ENCODE measurements at places on chromosomes 7 and 10.

DNA sequence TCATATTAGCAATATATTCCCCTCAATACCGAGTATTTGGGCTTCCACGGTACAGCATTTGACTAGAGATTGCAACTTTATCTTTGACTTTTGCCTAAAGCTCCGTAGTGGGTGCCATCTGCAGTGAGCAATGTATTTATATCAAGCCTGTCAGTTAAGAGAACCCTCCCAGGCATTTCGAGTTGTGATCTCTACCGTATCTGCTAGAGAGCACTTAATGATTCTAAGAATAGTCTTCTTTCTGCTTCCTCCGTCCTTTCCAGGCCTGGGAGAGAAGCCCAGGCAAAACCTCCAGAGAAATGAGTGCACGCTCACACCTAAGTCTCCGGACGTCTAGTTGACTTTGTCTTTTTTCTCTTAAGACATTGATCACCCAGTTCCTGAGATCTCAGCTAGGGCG lies 210.6 kb downstream of the KLF6 start:
- peak; percentile 11 for DNase-seq

GRCh38 chr10:86366033-86366901 lies at the start of gene GRID1:
Gene GRID1, minus strand, starts transcription at chr10:86366795.
- peak; percentile 67 for DNase-seq

GRCh38 chr10:101615525-101616116 lies 27.5 kb downstream of the DPCD start:
- DNase-seq: no peak

- DNase-seq: no peak
Measured at GRCh38 chr10:6045878-6046772, 16.0 kb downstream of the IL2RA start.

DNA sequence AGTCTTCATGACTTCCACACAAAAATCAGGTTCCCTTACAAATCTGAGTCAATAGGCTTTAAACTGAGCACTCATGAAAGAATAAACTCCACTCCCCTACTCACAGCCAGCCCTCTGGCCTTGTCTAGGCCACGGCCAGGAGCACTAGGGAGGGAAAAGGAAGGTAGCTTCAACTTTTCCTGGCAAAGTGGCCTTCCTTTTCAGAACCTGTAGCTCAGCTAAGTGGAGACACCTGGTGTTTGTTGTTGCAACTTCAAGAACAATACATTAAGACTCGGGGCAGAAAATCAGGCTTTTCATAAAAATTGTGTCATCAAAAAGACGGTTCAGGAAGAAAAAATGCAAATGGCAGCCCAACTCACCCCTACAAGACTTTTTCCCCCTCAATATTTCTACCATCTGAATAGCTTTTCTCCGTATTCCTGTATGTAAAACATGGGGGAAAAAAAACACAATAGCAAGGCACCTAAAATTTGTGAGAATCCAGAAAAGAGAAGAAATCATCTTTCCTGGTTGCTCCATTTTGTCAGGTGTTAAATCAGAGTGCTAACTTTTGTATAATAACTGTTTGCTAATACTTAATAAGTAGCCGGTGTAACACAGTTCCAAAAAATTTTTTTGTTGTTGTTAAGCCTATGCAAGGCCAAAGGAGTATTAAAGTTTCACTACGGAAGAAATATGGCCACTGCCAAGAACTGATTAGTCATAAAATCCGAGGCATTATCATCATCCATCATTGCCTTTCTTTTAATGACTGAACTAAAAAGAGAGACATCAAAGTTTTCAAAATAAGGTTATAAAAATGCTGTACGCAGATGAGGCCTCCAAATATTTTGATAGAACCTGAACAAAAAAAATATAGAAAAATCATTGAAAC lies 66.2 kb upstream of the ARID5B start:
- no peak for DNase-seq

DNA sequence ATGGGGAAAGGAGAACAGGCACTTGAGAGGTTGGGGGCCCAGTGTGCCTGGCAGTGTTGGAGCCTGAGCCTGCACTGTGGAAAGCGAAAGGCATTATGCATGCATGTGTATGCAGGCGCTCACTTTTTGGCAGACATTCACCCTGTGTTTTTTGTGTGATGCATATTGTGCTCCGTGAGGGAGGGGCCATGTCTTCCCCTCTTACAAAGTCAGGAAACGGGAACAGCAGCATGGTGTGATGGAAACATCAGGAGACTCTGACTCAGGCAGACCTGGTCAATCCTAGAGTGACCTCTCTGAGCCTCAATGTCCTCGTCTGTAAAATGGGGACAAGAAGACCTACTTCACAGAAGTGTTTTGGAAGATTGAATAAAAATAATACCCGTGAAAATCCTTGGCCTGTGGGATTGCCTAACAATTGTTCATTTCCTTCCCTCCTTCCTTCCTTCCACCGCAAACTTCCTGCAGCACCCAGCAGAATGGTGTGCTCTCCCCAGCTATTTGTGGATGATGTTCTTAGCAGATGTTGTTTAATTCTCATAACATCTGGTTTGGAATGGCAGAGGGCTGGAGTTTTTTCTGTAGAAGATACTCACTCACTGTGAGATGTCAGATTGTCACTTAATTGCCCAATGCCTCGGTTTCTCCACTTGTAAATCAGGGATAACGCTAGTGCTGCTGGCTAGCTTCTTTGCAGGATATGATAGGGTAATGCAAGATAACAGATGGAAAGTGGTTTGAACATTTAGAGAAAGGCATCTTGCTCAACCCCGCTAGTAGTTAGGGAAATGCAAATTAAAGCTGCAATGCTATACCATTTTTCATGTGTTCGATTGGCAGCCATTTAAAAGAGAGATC lies 39.8 kb downstream of the CDH23 start:
- DNase-seq: no peak

DNA sequence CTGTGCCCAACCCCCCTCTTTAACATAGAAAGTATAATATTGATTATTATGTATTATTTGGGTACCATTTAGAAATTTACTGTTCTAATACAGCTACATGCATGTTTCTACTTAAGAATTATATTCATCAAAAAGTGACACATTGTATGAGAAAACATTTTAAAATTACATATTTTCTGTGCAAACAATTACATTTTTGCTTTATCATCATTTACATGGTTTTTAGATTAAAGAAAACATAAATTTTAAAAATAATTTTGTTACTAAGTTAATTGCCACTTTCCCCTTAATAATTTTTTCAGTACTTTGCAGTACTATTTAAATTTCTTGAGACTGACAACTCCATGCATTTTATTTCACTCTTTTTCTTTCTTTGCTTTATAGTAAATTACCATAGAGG lies 95.3 kb upstream of the GATAD1 start:
- no peak for DNase-seq

- no peak for DNase-seq
Measured at GRCh38 chr10:127392351-127393235, 156.5 kb upstream of the NPS start.

- DNase-seq: no peak
Measured at GRCh38 chr10:102342458-102342857, 53.0 kb upstream of the NFKB2 start.

GRCh38 chr7:44757311-44757710 lies 8.7 kb downstream of the ZMIZ2 start:
- DNase-seq: peak; percentile 81

DNA sequence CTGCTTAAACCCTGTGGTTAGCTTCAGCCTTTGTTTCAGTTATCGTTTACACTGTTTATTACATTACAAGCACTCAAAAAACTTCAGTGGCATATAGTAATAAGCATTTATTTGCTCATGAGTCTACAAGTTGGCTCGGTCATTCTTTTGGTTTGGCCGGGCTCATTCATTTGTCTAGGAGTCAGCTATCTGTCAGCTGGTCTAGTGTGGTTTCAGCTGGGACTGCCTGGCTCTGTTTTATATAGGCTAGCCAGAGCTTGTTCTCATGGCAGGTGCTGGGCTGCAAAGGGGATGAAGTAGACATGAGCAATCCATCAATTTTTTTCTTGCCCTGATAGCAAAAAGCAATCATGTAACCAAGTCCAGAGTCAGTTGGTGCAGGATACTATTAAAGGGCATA lies 103.6 kb downstream of the MKLN1 start:
- no peak for DNase-seq

- no peak for DNase-seq
Measured at GRCh38 chr7:150938566-150938965, 39.6 kb downstream of the KCNH2 start.

- no peak for DNase-seq
Measured at GRCh38 chr10:122304054-122304579, 33.0 kb downstream of the BTBD16 start.

DNA sequence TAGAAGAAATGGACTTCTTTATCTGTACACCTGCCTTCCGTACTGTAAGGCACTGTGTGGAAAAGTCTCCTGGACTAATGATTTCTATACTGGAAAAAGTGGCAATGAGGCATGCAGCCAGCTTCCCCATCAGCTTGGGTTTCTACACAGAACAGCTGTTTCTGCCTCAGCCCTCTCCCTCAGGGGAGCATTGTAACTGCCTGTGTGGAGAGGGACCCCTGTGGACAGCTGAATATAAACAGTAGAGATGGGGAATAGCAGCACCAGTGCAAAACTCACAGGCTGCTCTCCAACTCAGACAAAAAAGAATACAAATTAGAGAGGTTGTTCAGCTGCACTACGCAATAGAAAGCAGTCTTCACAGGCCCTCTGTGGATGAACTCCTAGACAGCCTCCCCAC lies 451.3 kb upstream of the MBL2 start:
- no peak for DNase-seq

- DNase-seq: peak; percentile 48
Measured at GRCh38 chr7:30510124-30511075, 5.8 kb upstream of the GGCT start.

- DNase-seq: no peak
Measured at GRCh38 chr10:99325281-99325680, 3.9 kb upstream of the CNNM1 start.

DNA sequence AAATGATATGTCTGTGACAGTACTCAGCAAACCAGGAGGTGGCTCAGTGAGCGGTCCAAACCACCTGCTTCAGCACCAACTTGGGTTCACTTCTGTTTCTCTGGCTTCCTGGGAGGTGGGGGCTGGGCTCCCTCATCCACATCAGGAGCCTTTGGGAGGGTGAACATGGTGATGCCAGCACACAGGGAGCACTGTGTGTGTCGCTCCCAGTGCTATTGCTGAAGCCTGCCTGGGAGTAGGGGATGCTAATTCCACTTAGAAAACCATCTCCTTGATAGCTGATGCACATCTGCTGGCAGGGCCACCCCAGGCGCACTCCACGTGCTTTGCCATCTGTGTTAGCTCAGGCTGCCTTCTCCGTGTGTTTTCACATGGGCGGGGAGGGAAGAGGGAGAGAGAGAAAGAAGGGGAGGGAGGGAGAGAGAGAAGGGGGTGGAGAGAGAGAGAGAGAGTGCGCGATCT lies 58.0 kb downstream of the RAMP3 start:
- no peak for DNase-seq

Measured in thyroid gland (tissue), 4 donors.